ENCODE measurements at places on chromosomes 5 and 9.
A peak's percentile ranks its signal among the peaks of the same experiment; 100 is the strongest.

- peaks cover 76% of the 10 kb centered on the region for H3K36me3 ChIP-seq
- H3K27ac ChIP-seq: peak overlapping the region; percentile 9
- no peaks in the 10 kb centered on the region for H3K27me3 ChIP-seq
- no peak overlapping the region for H3K4me3 ChIP-seq
- no peak for DNase-seq
Measured at GRCh38 chr5:76684756-76685519, 31.0 kb upstream of the F2R start.

DNA sequence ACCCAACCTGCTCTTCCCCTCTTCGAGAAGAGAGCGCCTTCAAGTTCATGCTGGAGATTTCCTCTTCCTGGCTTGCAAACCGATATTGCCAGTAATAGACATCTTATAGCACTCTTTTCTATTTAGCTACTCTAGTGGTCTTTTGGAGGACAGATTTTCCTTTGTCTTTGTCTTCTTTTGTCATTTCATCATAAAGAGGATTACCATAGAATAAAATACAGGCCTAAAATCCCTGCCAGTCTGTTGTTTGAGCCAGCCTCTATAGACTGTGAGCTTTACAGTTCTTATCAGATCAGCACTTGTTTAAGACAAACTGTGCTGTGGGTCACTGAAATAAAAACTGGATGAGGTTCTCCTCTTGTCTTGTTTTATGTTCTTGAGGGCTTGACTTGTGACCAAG, 802.8 kb downstream of the NR2F1-AS1 start:
- no peak for DNase-seq
- H3K27me3 ChIP-seq: no peaks in the 10 kb centered on the region
- H3K36me3 ChIP-seq: no peaks in the 10 kb centered on the region
- H3K4me3 ChIP-seq: no peak overlapping the region
- no peaks in the 10 kb centered on the region for H3K4me1 ChIP-seq

DNA sequence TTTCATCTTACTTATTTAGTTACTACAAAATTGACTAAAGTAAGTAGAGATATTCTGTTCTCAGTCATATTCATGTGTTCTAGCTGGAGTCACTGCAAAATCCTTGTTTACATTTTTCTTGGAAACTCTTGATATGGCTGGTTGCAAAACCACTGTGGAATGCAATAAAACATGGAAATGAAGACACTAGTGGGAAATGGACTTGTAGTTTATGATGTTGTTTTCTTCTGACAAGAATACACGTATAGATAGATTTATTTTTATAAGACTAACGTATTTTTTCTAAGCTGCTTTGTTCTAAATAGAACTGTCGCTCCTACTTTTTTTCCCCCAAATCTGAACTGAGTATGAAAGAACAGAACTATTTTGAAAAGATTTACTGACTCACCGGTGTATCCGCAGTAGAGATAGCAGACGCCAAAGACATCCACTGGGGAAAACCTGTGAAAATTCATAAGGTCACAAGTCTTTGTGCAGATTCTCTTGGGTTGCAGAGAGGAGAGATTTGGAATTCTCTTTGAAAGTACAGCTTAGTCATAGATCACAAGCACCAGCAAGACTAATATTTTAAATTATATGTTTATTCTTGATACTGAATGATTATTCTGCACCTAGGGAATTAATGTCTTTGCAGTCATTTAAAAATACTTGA, 119.6 kb upstream of the TAF11L2 start:
- H3K27me3 ChIP-seq: no peaks in the 10 kb centered on the region
- H3K4me1 ChIP-seq: no peaks in the 10 kb centered on the region
- no peak overlapping the region for H3K4me3 ChIP-seq
- H3K36me3 ChIP-seq: no peaks in the 10 kb centered on the region
- DNase-seq: no peak
- H3K27ac ChIP-seq: no peak overlapping the region

DNA sequence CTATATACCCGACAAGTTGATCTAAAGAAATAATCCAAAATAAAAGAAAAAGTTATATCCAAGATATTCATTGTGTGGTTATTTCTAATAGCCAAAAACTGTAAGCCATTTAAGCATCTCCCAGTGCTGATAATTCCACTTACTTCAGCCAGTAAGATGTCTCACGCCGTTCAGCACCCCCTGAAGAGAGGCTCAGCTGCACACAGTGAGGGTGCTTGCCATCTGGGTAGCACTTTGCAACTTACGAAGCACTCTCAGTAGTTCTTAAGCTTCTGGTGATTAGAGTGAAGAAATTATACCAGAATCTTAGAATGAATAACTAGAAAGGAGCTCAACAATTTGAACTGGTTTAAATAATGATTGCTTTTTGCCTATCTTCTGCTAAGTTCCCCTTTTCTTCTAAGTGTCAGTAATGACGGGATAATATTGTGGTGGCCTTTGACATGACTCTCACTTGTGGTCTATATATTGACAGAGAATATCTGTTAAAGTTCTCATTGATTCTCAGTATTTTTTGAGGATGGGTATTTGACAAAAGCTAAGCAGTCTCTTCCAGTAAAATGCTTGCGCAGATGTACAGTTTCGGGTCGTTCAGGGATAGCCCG, 26.2 kb upstream of the LTC4S start:
- DNase-seq: no peak
- peaks cover 80% of the 10 kb centered on the region for H3K36me3 ChIP-seq
- H3K27ac ChIP-seq: peak overlapping the region; percentile 71

- H3K36me3 ChIP-seq: no peaks in the 10 kb centered on the region
- no peak overlapping the region for H3K27ac ChIP-seq
- no peak for DNase-seq
- no peak overlapping the region for H3K4me3 ChIP-seq
Measured at GRCh38 chr5:172800088-172800551, 29.1 kb upstream of the DUSP1 start.

DNA sequence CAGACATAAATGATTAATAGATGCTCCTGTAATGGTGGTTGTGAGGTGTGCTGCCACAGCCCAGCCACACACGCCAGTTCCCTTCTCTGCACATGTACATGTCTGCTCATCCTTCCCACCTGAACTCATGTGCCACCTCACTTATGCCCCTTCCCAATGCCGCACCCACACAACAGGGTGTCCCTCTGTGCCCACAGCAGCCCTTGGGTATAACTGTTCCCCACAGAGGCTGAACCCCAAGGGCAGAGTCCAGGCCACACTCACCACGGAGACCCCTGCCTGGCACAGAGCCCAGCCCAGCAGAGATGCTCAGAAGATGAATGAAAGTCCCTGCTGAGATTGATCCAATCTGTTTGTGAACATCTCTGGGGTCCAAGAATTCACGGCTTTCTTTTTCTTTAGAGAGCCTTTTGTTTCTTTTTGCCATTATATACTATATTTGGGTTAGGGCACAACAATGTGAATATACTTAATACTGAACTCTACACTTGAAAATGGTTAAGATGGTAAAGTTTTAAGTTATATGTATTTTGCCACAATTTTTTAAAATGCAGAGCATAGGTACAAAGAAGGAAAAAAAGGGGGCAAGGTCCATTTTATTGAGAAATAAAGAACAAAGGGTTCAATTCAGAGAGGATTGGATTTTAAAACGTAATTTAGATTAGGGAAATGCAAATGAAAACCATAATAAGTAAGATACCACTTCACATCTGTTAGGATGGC, 29.6 kb downstream of the IRF1 start:
- peaks cover 89% of the 10 kb centered on the region for H3K4me1 ChIP-seq
- H3K27me3 ChIP-seq: no peaks in the 10 kb centered on the region
- H3K36me3 ChIP-seq: peaks cover 40% of the 10 kb centered on the region
- H3K27ac ChIP-seq: peak overlapping the region; percentile 13

DNA sequence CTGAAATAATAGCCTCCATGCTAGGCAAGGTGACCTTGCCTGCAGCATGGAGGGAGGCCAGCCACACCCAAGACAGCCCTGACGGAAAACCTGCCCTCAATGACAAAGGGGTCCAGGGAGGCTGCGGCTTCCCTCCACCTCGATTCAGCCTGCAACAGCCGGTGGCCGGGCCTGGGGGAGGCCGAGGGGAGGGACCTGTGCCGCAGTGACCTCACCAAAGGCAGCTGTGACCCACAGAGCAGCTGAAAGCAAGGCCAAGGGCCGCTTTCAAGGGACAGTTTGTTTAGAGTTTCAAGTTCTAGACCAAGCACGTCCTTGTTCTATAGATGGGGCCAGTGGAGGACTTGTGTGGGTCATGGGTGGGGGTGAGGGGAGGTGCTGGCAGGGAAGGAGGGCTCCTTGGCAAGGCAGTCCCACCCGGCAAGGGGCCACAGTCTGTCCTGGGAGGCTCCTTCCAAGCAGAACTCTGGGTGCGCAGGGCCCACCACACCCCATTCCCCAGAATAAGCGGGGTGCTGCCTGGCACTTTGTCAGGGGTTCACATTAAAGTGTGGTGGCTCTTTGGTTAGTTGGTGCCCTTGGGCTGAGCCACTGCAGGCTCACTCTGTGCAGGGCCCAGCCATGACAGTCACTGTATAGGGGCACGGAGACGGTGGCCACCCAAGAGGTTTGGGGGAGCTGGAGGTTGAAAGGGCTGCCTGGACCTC, 226.5 kb downstream of the FANCC start:
- H3K4me1 ChIP-seq: peaks cover 14% of the 10 kb centered on the region
- no peak overlapping the region for H3K27ac ChIP-seq
- H3K36me3 ChIP-seq: peaks cover 6% of the 10 kb centered on the region
- no peak overlapping the region for H3K4me3 ChIP-seq

- no peaks in the 10 kb centered on the region for H3K36me3 ChIP-seq
- no peak overlapping the region for H3K4me3 ChIP-seq
- peaks cover 26% of the 10 kb centered on the region for H3K27me3 ChIP-seq
- no peak for DNase-seq
Measured at GRCh38 chr5:74342948-74343682, 297.4 kb downstream of the ENC1 start.

DNA sequence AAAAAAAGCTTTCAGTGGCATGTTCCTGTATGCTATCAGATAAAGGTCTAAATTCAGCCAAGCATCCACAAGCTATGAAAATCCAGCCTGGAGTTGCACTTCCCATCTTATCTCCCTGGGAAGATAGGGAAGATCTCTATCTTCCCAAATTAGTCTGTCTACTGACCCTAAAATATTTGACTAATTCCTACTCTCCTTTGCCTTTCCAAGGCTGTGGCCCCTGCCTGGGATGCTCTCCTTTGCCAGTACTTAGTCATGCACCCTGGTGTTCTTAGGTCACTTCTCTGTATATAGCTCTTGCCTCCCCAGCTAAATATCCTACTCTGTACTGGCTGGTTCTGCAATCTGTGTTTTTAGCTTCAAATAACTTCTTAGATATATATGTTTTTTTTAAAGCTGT, 44.0 kb upstream of the PLPP1 start:
- no peak for DNase-seq
- no peaks in the 10 kb centered on the region for H3K36me3 ChIP-seq
- H3K4me3 ChIP-seq: no peak overlapping the region
- no peaks in the 10 kb centered on the region for H3K27me3 ChIP-seq

GRCh38 chr5:141992349-141992963, 20.4 kb downstream of the GNPDA1 start:
- peaks cover 64% of the 10 kb centered on the region for H3K36me3 ChIP-seq
- H3K27me3 ChIP-seq: no peaks in the 10 kb centered on the region
- peaks cover 5% of the 10 kb centered on the region for H3K4me1 ChIP-seq
- peak; percentile 76 for DNase-seq

DNA sequence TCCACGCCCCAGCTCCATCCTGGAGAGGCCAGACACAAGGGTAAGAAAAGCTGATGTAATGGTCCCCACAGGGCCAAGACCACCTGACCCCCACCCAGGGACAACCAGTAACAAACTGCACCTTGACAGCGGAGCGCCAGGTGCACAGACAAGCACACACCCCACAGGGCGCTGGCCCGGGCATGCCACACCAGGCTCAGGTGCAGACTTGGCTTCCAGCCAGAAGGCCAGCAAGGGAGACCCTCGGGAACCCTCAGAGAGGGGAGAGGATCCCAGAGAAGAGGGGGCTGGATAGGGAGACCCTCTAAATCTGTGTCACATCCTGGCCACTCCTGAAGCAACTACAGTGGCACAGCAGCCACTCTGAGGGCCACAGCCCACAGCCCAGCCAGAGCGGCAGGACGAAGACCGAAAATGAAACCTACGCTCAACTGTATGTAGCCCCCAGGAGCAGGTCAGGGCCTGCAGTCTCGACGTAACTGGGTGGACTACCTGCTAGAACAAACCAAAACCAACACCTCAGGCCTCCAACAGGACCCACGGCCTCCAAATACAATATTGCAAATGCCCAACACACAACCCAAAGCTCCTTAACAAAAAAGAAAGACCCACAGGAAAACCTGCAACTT, 18.5 kb downstream of the CAMSAP1 start:
- no peaks in the 10 kb centered on the region for H3K36me3 ChIP-seq
- DNase-seq: no peak
- no peaks in the 10 kb centered on the region for H3K27me3 ChIP-seq
- peaks cover 80% of the 10 kb centered on the region for H3K4me1 ChIP-seq
- H3K27ac ChIP-seq: peak overlapping the region; percentile 42
- no peak overlapping the region for H3K4me3 ChIP-seq

GRCh38 chr9:92740009-92740408, 24.6 kb downstream of the BICD2 start:
- peaks cover 84% of the 10 kb centered on the region for H3K4me1 ChIP-seq
- no peak overlapping the region for H3K4me3 ChIP-seq
- H3K27me3 ChIP-seq: no peaks in the 10 kb centered on the region
- peak overlapping the region; percentile 33 for H3K27ac ChIP-seq
- H3K36me3 ChIP-seq: no peaks in the 10 kb centered on the region
- DNase-seq: no peak

GRCh38 chr5:89988998-89989655, 420.4 kb downstream of the CETN3 start:
- H3K27ac ChIP-seq: no peak overlapping the region
- no peak for DNase-seq
- H3K4me3 ChIP-seq: no peak overlapping the region
- H3K4me1 ChIP-seq: no peaks in the 10 kb centered on the region
- H3K27me3 ChIP-seq: no peaks in the 10 kb centered on the region
- H3K36me3 ChIP-seq: no peaks in the 10 kb centered on the region

DNA sequence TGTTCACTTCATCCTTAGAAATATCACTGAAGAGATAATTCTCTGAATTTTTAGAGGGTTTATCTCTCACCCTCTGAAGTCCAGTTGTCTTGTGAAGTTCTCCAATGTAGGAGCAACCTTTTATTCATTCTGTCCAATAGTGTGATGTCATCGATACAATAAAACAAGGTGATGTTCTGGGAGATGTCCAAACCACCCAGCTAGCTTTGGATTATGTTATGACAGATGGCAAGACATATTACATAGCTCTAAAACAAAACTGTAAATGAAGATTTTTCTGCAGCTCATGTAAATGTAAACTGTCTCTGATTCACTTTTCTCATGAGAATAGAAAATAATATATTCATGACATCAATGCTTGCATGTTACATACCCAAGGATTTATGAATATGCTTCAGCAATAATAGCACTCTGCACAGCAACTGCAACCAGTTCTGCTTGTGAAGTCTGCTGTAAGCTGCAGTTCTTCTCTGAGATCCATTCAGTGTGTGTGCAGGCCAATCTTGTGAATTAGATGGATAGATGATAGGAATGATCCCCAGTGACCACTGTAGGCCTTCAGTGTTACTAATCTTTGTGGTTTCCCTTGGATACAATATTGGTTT, 172.6 kb upstream of the CDH12 start:
- DNase-seq: no peak
- H3K36me3 ChIP-seq: no peaks in the 10 kb centered on the region
- H3K27ac ChIP-seq: no peak overlapping the region
- no peaks in the 10 kb centered on the region for H3K4me1 ChIP-seq

All from activated T-cell treated with anti-CD3 and anti-CD28 coated beads, Interleukin-2, amount 50 U/mL, for 24 hours (primary cell).